ENCODE measurements at places on chromosomes 5 and 9. TPM values are rescaled to one million over a fixed set of nuclear protein-coding genes. Genes with fewer than 3 reads are reported as not detected.

PAPPA gene
- 5.4 TPM for polyA plus RNA-seq

TSPAN17 gene
- polyA plus RNA-seq: 27.9 TPM

SLC25A2 gene
- not detected for polyA plus RNA-seq

CBY3 gene
- not detected for polyA plus RNA-seq

CDH9 gene
- 0.80 TPM for polyA plus RNA-seq

TRPM3 gene
- 0.86 TPM for polyA plus RNA-seq

ASTN2 gene
- 7.5 TPM for polyA plus RNA-seq

MZB1 gene
- polyA plus RNA-seq: not detected

AK8 gene
- 2.6 TPM for polyA plus RNA-seq

ACOT12 gene
- polyA plus RNA-seq: 2.9 TPM

C1QTNF2 gene
- polyA plus RNA-seq: 1.5 TPM

ENTPD2 gene
- 1.1 TPM for polyA plus RNA-seq

TOPORS gene
- 15.4 TPM for polyA plus RNA-seq

SOX30 gene
- 0.44 TPM for polyA plus RNA-seq

GPRIN1 gene
- polyA plus RNA-seq: 3.9 TPM

SEC61B gene
- polyA plus RNA-seq: 377 TPM
